ENCODE measurements at places on chromosomes 2 and 18.

GRCh38 chr2:100580367-100581276, 17.8 kb downstream of the PDCL3 start:
- DNase-seq: no peak

- DNase-seq: no peak
Observed at GRCh38 chr18:69814861-69815385, 132.8 kb downstream of the CD226 start.

DNA sequence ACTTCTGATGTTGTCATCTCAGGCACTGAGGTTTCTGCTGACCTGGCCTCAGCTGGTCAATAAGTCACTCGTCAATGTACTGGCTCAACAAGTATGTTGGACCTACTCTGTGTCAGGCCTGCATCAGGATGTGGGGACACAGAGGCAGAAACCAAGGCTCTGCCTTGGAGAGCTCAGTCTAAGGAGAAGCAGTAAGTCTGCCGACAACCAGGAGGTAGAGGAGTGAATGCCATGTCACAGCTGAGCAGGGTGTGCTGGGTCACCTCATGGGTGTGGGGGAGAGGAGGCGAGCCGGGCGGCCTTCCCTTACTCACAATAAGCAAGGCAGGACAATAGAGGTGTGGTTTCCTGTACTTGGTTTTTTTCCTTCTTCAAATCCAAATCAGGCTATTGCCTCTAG, 75.8 kb downstream of the COLEC12 start:
- no peak for DNase-seq

GRCh38 chr2:26011609-26011989, 22.3 kb upstream of the RAB10 start:
- no peak for DNase-seq

- peak; percentile 20 for DNase-seq
Observed at GRCh38 chr2:76998704-76999103, 523.5 kb downstream of the LRRTM4 start.

- no peak for DNase-seq
Observed at GRCh38 chr2:194319222-194319992, 1337.6 kb upstream of the SLC39A10 start.

GRCh38 chr2:221443645-221444044, 128.5 kb downstream of the EPHA4 start:
- peak; percentile 48 for DNase-seq

DNA sequence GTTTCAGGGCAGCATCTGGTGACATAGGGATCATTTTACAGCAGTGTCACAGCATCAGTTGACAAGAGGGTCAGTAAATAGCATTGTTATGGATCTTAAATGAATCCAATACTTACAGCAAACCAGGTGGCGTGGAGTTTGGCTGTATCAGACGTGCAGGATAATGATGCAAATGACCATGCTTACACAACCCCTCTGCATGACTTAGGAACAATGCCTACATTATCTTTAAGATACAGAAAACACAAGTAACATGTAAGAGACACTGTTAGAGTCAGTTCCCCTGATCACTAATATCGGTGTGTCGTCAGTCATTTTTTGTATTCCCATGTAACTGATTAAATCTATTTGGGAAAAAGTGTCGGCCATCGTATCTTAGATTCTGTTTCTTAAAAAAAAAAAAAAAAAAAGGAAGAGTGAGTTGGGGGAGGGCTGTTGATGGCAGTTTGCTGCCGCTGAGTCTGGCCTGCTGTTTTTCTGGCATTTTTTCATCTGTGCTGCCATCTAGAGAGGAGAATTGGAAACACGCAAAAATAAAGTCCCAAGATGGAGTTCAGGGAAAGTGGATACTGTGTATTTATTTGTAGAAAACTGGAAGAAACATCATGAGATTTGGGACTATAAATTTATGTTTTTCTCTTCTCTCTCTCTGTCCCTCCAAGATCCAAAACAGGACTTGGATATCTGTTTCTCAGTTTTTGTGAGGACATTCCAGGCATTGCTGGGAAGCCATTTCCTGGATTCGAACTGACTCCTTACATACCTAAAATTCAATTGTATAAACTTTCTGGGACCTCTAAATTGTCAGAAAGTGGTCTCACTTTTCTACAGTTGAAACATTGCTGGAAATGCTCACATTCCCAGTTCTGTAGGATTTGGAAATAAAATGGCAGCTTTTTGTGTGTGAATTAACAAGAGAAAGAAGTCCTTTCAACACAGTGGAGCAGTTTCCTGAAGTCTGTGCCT, 60.3 kb upstream of the AGPS start:
- DNase-seq: peak; percentile 67

DNA sequence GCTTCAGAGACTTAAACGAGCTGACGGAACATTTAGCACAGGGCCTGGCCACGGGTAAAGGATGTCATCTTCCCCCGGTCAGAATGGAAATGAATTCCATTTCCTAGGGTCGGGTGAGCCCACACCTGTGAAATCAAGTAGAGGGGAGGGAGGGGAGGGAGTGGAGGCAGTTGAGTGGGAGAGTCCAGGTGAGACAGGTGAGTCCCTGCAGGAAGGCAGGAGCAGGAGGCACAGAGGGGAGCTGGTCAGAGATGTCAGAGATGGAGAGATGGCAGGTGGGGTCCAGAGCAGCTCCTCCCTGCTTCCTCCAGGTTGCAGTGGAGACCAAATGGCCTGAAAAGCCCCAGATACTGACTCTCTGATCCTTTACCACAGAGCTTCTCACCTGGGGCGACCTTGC, 55.2 kb downstream of the SH3BP4 start:
- DNase-seq: no peak

DNA sequence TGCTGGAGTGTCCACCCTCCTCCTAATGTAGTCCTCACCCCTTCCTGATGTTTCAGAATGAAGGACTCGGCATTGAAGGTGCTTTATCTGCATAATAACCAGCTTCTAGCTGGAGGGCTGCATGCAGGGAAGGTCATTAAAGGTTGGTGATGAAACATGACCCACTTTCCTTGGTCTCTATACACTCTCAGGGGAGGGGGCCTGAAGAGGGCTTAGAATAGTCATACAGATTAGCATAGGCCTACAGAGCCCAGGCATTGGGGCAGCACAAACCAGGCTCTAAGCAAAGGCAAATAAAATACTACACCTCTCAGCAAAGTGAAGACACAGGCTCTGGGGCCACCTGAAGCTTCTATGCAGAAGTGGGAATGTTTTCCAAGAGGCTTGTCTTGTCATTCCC, 1.8 kb downstream of the IL36RN start:
- no peak for DNase-seq

DNA sequence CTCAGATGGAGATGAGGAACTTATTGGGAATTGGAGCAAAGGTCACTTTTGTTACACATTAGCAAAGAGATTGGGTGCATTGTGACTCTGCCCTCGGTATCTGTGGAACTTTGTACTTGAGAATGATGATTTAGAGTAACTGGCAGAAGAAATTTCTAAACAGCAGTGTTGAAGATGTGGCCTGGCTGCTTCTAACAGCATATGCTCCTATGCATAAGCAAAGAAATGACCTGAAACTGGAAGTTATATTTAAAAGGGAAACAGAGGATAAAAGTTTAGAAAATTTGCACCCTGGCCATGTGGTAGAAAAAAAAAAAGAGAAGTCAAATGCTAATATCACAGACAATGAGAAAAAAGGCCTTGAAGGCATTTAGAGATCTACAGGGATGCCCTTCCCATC, 256.8 kb upstream of the ZC3H15 start:
- no peak for DNase-seq

DNA sequence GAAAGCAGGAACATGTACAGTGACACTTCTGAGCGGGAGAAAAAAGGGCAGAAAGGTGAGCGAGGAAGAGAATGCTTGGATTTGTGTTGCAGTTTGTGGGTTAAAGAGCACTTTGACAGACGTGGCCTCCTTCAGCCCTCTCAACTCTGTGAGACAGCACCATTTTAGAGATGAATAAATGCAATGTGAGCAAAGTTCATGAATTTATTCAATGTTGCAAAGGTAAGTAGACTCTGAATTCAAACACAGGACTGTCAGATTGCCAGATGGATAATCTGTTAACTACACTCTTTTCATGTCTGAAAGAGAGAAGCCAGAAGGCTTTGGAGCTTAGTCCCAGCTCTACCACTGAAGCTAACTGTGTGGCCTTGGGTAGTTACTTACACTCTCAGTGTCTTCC, 47.7 kb downstream of the BOD1L2 start:
- no peak for DNase-seq

GRCh38 chr2:172047566-172048507, 37.5 kb upstream of the DLX1 start:
- no peak for DNase-seq

DNA sequence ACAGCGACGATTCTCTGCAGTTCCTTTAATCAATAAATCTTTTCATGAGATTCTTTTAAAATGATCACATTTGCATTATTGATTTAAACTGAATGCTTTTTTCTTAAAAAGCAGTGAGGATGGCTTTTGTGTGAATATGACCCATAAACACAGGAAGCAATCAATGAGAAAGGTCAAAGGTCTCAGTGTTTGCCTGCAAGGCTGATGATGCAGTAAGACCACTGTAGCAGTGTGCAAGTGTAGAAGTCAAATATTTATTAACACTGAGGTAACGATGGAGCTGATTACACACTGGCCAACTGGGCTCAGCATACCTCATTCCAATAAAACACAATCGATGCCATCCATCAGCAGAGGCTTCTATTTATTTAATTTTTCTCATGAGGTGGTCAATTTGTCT, 633.5 kb downstream of the DCDC2C start:
- no peak for DNase-seq

- no peak for DNase-seq
Observed at GRCh38 chr2:241035818-241036396, 37.5 kb downstream of the SNED1 start.

DNA sequence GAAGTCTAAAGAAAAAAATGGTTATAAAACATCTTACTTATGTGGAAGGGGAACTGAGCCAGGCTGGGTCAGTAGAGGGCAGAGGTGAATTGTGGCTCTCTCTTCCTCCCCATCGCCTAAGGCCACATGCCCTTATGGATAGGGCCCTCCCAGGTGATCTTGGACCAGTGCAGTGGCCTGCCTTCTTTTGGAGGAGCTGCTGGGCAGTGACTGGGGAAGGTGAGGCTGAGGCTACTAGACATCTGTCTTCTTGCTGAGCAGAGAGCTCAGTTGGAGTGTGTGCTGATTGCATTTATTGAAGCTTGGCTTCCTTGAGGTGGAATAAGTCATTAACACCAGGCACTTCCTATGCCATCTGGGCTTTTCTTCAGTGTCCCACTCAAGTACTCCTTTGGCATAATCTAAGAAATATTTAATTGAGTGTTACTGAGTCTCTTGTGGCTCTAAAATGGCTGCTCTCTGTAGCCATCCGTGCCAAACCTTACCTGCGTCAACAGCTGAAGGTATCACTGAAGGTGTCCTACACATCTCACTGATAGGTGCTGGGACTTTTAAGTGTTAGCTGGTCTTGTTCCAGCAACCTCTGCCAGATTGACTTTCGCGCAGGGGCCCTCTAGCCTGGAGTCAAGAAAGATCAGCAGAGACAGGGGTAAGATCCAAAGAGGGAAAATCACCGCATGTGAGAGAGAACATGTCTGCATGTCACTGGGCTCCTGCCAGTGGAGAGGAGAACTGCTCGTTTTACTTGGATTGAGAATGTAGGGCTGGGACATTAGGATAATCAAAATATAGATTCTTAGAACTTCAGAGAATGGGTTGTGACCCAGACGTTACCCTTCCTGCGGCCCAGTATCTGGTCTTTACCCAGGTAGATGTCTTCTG, 256.1 kb downstream of the LTBP1 start:
- DNase-seq: no peak
